ENCODE measurements at places on chromosomes 4 and X.

DNA sequence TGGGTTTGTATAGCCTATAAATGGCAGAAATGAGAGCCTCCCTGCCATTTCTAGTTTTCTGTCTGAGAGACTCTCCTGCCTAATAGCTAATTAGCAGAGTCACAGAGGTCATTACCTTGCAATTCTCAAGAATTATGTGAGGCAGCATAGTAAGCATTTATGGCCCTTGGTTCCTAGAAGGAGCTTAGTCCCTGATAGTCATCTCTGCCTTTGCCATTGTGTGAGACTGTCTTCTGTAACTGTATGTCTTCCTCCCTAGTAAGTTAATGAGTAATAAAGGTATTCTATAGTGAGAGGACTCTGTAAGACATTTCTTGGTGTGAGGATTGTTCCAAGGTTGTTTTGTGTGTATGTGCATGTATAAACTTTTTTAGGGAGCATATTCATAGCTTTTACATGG, 108.7 kb downstream of the AR start:
- no peak for DNase-seq

DNA sequence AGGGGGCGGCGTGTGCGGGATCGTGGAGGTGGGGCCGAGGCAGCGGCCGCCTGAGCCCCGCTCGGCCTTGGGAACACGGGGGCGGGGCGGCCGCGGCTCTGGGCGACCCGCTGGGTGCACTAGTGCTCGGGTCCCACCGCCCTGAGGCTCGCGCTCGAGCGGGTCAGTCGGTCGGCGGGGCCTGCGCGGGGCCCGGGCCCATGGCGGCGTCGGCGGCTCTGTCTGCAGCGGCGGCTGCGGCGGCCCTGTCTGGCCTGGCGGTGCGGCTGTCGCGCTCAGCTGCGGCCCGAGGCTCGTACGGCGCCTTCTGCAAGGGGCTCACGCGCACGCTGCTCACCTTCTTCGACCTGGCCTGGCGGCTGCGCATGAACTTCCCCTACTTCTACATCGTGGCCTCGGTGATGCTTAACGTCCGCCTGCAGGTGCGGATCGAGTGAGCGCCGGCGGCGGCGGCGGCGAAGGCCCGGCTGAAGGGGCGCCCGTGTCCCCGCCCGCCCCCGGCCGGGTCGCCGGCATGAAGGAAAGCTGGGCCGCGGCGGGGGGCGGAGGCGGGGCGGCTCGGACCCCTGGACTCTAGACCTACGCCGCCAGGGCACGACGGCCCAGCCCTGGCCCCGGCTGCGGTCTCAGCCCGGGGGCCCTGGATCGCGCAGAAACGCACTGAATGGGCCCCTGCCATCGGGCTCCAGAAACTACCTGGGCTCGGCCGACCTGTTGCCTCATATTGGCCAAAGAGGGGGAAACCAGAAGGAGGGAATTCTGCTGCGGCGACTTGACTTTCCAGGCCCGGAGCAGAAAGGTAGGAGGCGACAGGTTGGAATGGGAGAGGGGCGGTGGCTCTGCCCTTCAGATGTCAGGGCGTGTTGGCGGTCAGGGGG, at the start of gene SMIM10L2A:
TSS of gene SMIM10L2A (plus strand) at position 13 of the 878 bp plus-strand sequence. CDS start at position 201, 188 bp downstream.
- no peak for DNase-seq

- no peak for DNase-seq
Measured at GRCh38 chr4:155515444-155516075, 138.8 kb upstream of the MAP9 start.

DNA sequence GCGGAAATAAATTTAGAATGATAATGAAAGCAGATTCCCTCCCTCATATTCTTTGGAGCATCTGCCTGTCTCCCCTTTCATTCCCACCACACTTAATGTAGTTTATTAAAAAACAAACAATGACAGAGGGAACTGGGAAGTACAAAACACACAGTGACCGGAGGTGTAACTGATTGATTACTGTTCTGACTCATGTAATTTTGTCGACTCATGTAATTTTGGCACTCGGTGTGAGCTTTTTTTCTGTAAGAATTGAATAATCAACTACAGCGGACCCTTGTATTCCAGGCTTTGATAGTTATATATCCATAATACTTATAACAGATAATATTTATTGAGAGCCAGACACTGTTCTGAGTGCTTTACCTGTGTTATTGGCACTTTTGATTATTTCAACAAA, 110.4 kb downstream of the PALLD start:
- no peak for DNase-seq

DNA sequence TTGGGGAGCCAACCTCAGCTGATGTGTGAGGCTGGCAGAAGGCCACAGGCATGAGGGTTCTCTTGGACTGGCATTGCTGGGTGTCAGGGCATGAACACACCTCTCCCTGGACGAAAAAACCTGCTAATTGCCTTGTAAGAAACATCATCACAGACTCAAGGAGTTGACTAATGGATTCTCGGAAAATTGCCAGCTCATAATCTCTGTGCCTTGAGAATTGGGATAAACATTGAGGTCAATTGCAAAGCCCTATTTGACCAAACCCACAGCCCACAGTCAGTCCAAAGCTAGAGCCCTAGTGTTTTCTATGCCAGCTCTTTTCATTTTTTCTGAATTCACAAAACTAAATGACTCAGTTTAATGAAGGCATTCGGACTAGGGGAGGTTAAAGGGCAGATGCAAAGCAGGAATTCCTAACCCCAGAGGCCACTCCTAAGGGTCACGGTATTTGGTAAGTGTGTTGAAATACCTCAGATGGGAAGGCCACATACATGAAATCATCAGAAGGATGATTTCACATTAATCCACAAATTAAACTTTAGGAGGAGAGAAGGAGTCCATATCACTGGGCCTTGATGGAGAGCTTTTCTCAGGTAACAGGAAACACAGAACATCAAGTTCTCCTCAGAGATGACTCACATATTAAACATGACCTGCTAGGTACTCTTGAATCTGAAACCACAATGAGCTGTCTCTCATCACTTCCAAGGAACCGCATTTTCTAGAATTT, 39.0 kb upstream of the RASL11B start:
- DNase-seq = no peak

All from stimulated activated CD4-positive, alpha-beta T cell treated with anti-CD3 and anti-CD28 coated beads, Interleukin-1b, Interleukin-23, amount 100 ng/mL, for 1 hour (primary cell).